Thyroid gland (tissue), 4 donors: ENCODE measurements at places on chromosomes 4 and X. TPM values are rescaled to one million over a fixed set of nuclear protein-coding genes. Genes with fewer than 3 reads are reported as not detected.

OTC gene
- total RNA-seq = not detected

AFF2 gene
- total RNA-seq = 6.5 TPM

CXCR3 gene
- 0.42 TPM for total RNA-seq

EPHA5 gene
- total RNA-seq = 5.0 TPM

ARX gene
- not detected for total RNA-seq

GRCh38 chr4:183141997-183142396, 42.9 kb downstream of the WWC2 start:
- no peaks in the 10 kb centered on the region for H3K27me3 ChIP-seq
- H3K4me1 ChIP-seq = peaks cover 27% of the 10 kb centered on the region
- no peaks in the 10 kb centered on the region for H3K36me3 ChIP-seq
- H3K4me3 ChIP-seq = no peak overlapping the region
- H3K27ac ChIP-seq = no peak overlapping the region

DNA sequence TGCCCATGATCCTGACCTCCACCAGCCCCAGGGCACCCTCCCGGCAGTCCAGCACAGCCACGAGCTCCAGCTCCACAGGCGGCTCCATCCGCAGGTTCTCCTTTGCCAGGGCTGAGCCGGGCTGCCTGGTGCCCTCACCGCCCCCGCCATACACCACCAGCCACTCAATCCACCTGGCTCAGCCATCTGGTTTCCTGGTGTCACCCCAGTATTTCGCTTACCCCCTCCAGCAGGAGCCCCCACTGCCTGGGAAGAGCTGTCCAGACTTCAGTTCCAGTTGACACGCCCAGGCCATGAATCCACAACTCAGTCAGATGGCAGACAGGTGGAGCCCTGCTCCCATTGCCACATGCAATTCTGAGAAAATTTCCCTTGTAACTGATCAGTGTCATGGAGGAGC, 3.9 kb downstream of the SHISA3 start:
- H3K27ac ChIP-seq = no peak overlapping the region
- peaks cover 19% of the 10 kb centered on the region for H3K4me1 ChIP-seq
- H3K36me3 ChIP-seq = no peaks in the 10 kb centered on the region
- H3K4me3 ChIP-seq = no peak overlapping the region

DNA sequence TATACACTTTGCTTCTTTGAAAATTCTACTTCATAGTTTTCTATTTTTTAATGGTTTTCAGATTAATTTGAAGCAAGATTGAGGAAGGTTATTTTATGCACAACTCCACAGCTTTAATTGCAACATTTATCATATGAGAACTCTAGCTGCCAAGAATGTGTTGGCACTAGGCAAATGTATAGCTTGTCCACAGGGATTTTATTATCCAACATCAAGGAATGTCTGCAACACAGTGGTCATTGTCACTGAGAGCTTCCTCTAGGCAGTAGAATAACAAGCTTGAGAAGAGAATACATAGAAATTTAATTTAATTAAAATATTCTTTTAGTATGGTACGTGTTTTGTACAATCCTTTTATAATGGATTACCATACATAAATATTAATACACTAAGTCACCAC, 1600.8 kb downstream of the ARAP2 start:
- no peak for DNase-seq
- no peaks in the 10 kb centered on the region for H3K27me3 ChIP-seq
- no peak overlapping the region for H3K4me3 ChIP-seq
- H3K36me3 ChIP-seq = no peaks in the 10 kb centered on the region
- H3K27ac ChIP-seq = no peak overlapping the region

- H3K27ac ChIP-seq = no peak overlapping the region
- no peaks in the 10 kb centered on the region for H3K27me3 ChIP-seq
- H3K4me1 ChIP-seq = no peaks in the 10 kb centered on the region
- no peak for DNase-seq
- no peak overlapping the region for H3K4me3 ChIP-seq
These were observed 453.3 kb upstream of the INTU start for GRCh38 chr4:127179256-127180087.

GRCh38 chr4:15963001-15963451, at the start of gene FGFBP2:
TSS of gene FGFBP2 (minus strand) at chr4:15963175. CDS start at chr4:15963129, 46 bp downstream.
- no peak within 1 kb of the TSS for H3K27ac ChIP-seq
- H3K27me3 ChIP-seq = no peaks in the 10 kb centered on the region
- H3K4me1 ChIP-seq = no peaks in the 10 kb centered on the region
- DNase-seq = peak; percentile 62
- no peak within 1 kb of the TSS for H3K4me3 ChIP-seq

DNA sequence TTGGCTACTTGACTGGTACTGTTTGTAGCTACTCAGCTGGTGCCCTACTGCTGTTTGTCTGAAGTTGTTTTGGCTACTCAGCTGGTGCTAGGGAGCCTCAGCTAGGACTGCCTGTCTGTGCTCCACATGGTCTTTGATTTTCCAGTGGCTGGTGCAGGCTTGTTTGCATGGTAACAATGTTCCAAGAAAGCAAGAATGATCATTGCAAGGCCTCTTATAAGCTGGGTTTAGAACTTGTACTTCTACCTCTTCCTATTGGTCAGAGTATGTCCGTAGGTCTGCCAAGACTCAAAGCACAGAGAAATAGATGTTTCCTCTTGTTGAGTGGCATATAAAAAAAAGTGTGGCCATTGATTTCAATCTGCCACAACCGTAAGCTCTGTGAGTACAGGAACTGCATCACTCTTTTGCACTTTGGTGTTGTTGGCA, 17.6 kb downstream of the NFKB1 start:
- H3K4me1 ChIP-seq = peaks cover 7% of the 10 kb centered on the region
- no peak overlapping the region for H3K4me3 ChIP-seq
- H3K36me3 ChIP-seq = no peaks in the 10 kb centered on the region
- H3K27me3 ChIP-seq = no peaks in the 10 kb centered on the region
- H3K27ac ChIP-seq = no peak overlapping the region

DNA sequence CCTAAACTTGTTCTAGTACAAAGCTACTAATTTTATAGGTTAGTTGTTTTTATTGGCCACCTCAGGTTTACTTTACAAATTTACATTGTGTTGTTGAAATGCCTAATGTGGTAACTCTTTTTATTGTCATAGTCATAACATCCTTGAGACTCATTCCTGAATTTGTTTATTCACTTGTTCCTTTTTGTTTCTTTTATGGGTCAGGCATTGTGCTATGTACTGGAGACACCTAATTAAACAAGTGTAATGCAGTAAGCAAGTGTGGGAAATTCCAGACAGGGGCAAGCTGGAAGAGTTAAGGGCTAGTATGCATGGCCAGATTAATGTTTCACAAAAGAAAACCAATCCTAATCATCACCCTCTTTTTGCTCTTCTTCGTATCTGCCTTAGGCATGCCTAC, 30.5 kb upstream of the TTC29 start:
- DNase-seq = no peak
- no peaks in the 10 kb centered on the region for H3K4me1 ChIP-seq
- no peaks in the 10 kb centered on the region for H3K36me3 ChIP-seq
- H3K27me3 ChIP-seq = no peaks in the 10 kb centered on the region

DNA sequence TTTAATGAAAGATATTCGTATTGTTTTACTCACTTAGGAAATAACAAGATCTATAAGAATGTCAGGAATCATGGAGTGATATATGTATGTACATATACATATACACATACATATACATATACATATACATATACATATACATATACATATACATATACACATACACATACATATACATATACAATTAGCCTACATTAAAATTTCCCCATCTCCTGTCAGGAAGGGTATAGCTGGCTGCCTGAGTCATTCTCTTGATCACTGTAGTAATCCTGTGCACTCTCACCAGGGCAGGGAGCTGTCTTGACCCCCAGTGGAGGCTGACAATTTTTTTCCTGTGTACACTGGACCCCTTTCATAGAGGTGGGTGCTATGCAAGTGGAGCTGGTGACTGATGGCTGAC, 23.3 kb upstream of the MAGEA11 start:
- no peaks in the 10 kb centered on the region for H3K4me1 ChIP-seq
- H3K4me3 ChIP-seq = no peak overlapping the region
- no peak overlapping the region for H3K27ac ChIP-seq
- no peaks in the 10 kb centered on the region for H3K36me3 ChIP-seq
- no peak for DNase-seq
- H3K27me3 ChIP-seq = no peaks in the 10 kb centered on the region

DNA sequence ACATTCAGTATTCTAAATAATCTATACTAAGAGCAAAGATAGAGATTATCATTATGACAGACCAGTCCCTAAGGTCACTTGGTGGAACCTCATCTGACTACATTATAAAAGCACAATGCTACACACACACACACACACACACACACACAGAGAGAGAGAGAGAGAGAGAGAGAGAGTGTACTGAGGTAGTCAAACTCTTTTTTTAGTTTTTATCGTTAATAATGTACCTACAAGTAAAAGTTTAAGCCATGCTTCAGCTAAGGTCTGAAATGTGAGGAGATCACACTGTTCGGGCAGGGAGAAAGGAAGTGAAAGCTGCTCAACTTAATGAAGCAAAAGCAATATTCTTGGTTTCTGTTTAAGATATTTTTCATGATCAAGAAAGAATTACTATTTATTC, 75.8 kb upstream of the CCDC160 start:
- no peak overlapping the region for H3K27ac ChIP-seq
- H3K36me3 ChIP-seq = no peaks in the 10 kb centered on the region
- no peaks in the 10 kb centered on the region for H3K4me1 ChIP-seq
- H3K4me3 ChIP-seq = no peak overlapping the region

DNA sequence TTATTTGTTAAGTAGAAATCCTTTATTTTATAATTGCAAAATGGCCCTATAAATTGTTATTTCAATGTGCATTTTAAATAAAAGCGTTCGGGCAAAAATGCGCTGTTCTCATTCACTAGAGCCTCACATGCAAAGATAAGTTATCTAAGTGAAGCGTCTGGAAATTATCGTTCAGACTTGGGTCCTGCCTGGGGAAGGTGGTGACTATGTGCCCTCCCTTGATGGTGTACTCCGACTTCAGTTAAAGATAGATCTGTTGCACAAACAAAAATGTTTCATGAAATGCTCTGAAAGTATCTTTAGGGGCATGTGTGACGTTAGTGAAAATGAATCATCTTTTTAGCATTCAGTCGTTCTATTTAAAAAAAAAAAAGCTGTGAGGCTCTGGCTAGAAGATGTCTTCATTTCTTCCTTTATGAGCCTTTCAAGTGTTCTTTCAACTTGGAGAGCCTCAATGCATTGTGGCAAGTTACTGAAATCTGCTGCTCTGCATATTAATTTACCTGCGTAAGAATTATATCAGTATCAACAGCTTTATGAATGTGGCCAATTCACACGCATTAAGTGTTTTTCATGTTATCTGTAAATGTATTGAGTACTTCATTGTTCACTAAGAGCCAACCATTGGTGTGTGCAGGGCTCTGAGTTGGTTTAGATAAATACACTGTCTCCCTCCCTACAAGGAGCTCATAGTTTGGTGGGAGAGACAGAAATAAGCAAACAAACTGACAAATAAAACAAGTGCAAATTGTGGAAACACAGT, 83.0 kb downstream of the AFF1 start:
- no peaks in the 10 kb centered on the region for H3K36me3 ChIP-seq
- H3K4me1 ChIP-seq = peaks cover 56% of the 10 kb centered on the region
- H3K4me3 ChIP-seq = no peak overlapping the region
- no peak for DNase-seq
- no peaks in the 10 kb centered on the region for H3K27me3 ChIP-seq
- H3K27ac ChIP-seq = no peak overlapping the region

DNA sequence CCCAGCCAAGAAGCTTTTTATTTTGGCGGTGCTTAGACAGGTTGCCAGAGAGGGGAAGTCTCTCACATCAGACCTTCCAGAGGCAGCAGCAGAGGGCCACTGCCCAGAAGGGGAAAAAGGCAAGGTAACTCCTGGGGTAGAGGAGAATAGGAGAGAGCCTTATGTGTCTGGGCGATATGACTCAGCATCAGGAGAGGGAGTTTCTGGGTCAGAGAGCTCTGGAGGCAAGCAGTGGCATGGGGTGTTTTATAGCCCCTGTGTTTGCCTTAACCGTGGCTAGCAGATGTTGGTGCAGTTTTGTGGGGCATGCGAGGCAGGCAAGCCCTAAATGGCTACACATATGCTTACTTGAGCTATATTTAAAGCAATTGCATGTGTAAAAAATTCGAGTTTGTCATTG, 8.3 kb upstream of the ZXDB start:
- H3K27ac ChIP-seq = no peak overlapping the region
- H3K36me3 ChIP-seq = no peaks in the 10 kb centered on the region
- H3K4me1 ChIP-seq = no peaks in the 10 kb centered on the region
- H3K4me3 ChIP-seq = no peak overlapping the region
- DNase-seq = no peak

DNA sequence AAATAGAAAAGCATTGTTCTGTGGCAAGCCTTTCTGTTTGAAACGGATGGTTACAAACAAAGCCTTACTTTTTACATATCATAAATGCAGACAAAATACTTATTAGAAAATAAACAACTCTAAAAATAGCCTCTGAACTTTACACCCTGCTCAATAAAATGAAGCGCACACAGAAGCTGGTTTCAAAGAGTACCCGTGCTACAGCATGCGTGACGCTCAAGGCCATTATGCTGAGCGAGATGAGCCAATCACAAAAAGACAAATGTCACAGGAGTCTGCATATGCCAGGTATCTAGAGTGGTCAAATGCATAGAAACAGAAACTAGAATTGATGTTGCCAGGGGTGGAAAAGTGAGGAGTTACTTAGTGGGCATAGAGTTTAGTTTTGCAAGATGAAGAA, 326.5 kb upstream of the GATB start:
- H3K27me3 ChIP-seq = no peaks in the 10 kb centered on the region
- H3K4me1 ChIP-seq = no peaks in the 10 kb centered on the region
- no peak overlapping the region for H3K4me3 ChIP-seq
- DNase-seq = no peak
- no peak overlapping the region for H3K27ac ChIP-seq

DNA sequence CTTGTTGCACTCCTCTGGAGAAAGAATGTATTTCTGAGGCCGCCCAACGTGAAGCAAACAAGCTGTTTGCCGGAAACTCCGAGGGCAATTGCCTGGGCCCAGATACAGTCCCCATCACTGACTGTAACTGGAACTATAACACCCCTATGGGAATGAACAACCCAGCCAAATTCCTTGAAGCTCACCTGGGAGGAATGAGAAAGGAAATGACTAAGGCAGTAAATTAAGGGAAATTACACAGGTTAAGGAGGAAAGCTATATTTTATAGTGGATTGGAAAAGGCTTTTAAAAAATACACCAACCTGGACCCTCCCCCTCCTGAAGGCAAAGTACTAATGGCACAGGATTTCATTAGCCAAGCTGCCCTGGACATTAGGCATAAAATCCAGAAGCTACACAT, 11.7 kb upstream of the HERC5 start:
- H3K27me3 ChIP-seq = no peaks in the 10 kb centered on the region
- H3K4me1 ChIP-seq = peaks cover 18% of the 10 kb centered on the region
- H3K27ac ChIP-seq = no peak overlapping the region
- H3K4me3 ChIP-seq = no peak overlapping the region

DNA sequence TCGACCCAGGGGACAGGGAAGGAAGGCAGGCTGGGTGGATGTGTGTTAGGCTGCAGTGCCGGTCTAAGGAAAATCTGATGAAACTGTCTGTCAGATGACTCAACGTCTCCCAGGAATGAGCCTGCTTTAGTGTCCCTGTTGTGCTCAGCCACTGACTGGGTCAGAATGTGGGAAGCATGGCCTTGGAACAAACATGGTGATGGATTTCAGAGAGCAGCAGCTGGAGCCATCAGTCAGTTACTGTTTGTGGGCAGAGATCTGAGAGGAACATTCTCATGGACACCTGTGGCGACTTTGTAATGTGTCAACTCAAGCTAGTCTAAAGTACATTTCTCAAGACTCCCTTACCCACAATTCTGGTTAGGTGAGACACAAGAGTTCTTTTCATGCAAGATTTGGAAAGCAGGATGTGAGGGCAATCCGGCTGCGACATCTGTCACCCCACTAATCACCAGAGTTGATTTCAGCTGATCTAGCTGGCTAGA, 63.2 kb downstream of the ANAPC10 start:
- H3K4me1 ChIP-seq = no peaks in the 10 kb centered on the region
- peaks cover 7% of the 10 kb centered on the region for H3K36me3 ChIP-seq
- no peak overlapping the region for H3K27ac ChIP-seq
- no peak overlapping the region for H3K4me3 ChIP-seq
- no peak for DNase-seq
- no peaks in the 10 kb centered on the region for H3K27me3 ChIP-seq
